ENCODE measurements at places on chromosomes 5 and 9.
A peak's percentile ranks its signal among the peaks of the same experiment; 100 is the strongest.

DNA sequence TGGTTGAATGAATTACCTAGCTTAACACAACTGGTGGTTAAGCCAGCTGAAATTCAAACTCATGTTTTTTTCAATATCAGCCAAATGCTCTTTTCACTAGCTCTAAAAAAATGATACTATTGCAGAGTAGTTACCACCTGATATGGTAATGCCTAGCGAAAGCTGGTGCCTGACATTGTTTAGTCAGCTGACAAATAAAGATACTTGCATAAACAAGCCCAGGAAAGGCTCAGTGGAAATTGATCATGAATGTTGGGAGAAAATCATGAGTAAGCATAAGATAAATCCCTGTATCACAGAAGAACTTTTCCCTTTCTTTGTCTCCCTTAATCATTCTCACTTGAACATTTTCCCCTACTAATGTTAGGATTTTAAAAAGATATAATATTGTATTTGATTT, 54.6 kb downstream of the FGF10 start:
- DNase-seq, result no peak

- no peak for DNase-seq
These were observed 173.1 kb upstream of the SLC12A2 start for GRCh38 chr5:127910307-127910956.

- DNase-seq, result peak; percentile 23
These were observed 727 bp downstream of the SMAD5 start for GRCh38 chr5:136133222-136133921.

DNA sequence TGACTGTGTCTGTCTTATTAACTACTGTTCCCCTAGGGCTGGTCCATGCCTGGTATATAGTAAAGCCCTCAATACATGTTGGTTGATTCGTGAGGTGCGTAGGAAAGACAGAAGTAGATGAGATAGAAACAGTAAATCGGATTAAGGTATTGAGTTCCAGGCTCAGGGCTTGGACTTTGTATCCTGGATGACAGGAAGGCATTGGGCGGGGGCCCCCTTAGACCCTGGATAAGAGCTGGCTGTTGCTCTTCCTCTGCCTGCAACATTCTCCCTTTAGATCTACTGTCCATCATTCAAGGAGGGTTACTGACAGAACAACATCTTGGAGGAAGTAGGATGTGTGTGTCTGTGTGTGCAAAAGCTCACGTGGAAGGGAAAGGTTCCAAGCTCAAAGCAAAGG, 31.2 kb upstream of the CTNNA1 start:
- no peak for DNase-seq

DNA sequence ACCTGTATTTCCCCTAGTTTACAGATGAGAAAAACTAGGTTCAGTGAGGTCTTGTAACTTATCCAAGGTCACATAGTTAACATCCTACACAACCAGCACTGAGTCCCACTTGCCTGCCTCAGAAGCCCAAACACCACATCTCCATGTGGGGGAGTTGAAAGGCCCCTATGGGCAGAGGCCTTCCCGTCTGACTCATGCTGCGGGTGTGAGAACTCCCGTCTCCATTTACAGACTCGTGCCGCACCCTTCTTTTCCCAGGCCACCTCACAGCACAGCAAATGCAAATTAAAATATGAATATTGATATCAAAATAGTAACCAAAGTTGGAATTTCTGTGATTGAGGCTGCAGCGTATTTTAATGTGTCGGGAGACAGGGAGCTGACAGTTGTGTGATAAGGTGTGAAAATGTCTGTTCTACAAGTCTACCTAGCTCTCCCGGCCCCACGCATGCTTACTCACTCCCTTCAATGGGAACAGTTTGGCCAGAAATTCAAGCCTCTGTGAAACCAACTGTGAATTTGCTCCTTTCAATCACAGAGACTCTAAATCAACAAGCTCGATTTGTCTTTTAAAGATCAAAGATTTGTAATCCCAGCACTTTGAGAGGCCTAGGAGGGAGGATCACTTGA, 90.1 kb downstream of the CRB2 start:
- DNase-seq, result no peak

GRCh38 chr5:175778951-175779503, 92.4 kb upstream of the CPLX2 start:
- DNase-seq, result no peak

DNA sequence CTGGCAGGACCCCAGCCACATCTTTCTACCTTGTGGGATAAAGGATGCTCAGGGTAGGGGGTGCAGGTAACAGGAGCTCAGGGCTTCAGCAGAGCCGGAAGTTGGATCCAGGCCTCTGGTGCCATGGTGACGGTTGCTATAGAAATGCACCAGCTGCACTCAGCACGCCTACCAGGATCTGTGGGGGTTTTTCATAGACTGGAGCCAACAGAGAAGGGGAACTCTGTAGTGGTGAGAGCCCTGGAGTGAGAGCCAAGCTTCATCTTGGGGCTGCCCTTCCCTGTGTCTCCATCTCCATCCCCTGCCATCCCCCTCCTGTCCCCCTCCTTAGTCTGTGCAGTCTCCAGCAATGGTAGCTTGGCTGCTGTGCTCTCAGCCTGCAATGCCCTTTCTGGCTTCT, 27.5 kb upstream of the BOD1 start:
- DNase-seq, result peak; percentile 9

DNA sequence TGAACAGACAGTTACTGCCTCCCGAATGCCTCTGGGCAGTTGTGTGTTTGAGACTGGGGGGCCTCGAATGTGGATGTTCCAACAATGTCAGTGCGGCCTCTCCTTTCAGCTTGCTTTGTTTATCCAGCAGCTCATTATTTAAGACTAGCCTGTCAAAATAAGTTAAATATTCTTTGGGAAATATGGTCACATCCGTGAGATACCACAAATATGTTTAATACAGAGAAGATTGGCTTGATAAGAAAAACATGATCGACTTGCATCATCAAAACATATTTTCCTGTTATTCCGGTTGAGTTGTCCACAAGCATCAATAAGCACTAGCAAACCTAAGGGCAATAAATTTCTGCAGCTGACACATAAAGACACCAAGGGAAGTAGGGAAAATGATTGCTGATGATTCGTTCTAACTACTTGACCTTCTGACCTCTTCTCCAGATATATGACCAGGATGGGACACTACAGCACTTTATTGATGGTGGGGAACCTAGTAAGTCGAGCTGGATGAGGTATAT, 66.5 kb downstream of the PRDM6 start:
- no peak for DNase-seq

- no peak for DNase-seq
These were observed 5.1 kb downstream of the PPP1R26 start for GRCh38 chr9:135484460-135485277.

- no peak for DNase-seq
These were observed 14.2 kb upstream of the MACIR start for GRCh38 chr5:103244398-103244797.

DNA sequence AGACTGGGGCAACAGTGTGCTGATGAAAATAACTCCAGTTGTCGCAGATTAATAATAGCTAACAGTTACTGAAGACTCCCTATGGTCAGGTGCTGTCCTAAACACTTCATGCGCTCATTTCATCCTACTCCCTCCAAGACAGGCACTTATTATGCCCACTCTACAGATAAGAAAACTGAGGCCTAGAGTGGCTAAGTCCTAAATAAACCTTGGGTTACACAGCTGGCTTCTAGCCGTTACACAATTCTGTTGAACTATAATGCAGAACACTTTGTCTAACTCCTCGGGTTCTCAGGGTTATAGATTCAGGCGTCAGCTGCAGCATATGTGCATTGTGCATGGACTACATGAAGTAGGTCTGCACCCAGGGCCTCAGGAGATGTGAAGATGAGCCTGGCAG, 103.9 kb downstream of the DAPK1 start:
- no peak for DNase-seq

DNA sequence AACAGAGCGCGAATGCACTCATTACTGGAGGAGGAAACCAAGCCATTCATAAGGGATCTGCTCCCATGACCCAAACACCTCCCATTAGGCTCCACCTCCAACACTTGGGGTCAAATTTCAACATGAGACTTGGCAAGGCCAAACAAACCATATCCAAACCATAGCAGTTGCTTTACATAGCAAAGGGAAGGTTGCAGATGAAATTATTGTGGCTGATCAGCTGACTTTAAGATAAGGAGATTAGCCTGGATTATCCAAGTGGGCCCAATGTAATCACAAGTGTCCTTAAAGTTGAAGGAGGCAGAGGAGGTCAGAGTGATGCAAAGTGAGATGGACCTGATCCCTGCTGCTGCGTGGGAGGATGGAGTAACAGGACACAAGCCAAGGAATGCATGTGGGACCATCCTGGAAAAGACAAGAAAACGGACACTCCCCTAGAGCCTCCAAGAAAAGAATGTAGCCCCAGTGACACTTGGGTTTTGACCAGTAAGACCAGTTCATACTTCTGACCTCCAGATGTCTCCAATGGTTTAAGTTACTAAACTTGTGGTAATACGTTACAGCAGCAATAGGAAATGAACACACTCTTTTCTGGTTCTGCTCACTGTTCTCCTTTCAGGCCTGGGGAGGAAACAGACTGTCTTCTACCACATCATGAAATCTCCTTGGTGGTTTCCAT, 167.3 kb downstream of the GNAQ start:
- DNase-seq, result no peak
